ENCODE measurements at places on chromosomes 11 and 22. TPM values are rescaled to one million over a fixed set of nuclear protein-coding genes. Genes with fewer than 3 reads are reported as not detected.

DNA sequence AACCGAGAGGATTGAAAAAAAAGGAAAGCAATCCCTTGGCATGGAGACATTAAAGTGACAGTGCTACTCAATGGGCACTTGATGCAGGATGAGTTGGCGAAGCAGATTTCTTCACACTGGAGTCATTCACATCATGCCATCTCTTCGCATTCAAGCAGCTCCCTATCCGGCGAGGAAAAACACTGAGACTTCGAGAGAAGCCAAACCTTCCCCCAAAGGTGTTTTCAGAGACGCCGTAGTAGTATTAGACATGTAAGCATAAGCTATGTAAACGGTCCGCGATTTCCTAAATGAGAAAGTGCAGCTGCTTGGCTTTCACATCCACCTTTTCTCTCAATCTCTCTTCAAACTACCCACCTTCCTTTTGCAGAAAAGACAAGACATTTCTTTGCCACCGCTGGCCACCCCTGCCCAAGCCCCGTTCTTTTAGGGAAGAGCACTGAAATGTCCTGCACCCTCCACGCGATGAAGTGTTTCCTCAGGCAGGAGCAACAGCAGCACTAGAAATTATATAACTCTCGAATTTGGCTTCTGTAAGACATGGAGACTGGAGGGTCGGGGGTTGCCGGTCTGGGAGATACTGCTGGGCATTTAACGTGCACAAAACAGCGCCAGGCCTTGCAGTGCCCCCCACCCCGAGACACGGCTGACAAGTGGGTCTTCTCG lies at the start of gene DLG2:
Gene DLG2 (minus strand): TSS at position 13 of the 666 bp plus-strand sequence.
- H3K4me1 ChIP-seq, result peaks cover 29% of the 10 kb centered on the region
- H3K27me3 ChIP-seq, result no peaks in the 10 kb centered on the region
- DNase-seq, result no peak
- H3K27ac ChIP-seq, result peak within 1 kb of the TSS; percentile 79
- no peaks in the 10 kb centered on the region for H3K36me3 ChIP-seq
- H3K4me3 ChIP-seq, result peak within 1 kb of the TSS; percentile 89

Gene HEPN1
- not detected for total RNA-seq

DNA sequence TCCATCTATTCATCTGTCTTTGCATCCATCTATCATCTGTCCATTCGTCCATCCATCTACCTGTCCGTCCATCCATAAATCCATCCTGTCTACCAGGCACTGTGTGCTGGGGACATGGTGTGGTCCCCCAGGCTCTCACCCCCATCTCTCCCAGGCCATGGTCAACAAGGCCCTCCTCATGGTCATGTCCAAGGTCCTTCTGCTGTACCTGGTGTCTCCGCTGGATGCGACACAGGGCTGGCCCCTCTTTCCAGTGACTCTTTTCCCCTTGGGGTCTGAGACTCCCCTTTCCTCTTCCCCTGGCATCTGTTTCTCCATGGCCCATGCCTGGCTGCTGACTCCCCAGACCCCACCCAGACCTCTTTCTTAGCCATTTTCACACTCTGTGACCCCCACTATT lies 4.5 kb downstream of the IGLL1 start:
- H3K27me3 ChIP-seq, result no peaks in the 10 kb centered on the region
- H3K27ac ChIP-seq, result no peak overlapping the region
- DNase-seq, result no peak
- H3K4me1 ChIP-seq, result no peaks in the 10 kb centered on the region
- no peaks in the 10 kb centered on the region for H3K36me3 ChIP-seq

GRCh38 chr11:26849036-26849435 lies 127.2 kb upstream of the SLC5A12 start:
- no peak for DNase-seq
- no peaks in the 10 kb centered on the region for H3K36me3 ChIP-seq
- H3K27me3 ChIP-seq, result no peaks in the 10 kb centered on the region
- no peak overlapping the region for H3K4me3 ChIP-seq
- no peak overlapping the region for H3K27ac ChIP-seq

Gene ART5
- total RNA-seq, result not detected

Gene GLYATL1
- not detected for total RNA-seq

DNA sequence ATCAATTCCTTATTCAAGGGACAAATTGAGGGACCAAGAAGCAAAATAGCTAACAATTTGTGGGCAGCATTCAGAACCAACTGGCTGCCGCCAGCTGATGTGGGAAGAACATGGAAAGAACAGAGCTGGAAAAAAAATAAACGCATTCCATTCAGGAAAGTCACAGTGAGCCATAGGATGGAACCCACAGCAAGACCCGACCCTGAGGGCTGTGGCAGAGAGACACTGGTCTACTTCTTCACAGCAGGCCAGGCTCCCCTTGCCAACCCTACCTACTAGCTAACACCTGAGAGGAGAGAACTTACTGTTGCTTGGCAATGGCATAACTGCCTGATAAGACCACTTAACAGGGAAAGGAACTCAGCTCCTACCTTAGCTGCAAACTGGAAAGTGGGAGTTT lies 123.5 kb upstream of the APOA1 start:
- H3K27me3 ChIP-seq, result no peaks in the 10 kb centered on the region
- H3K4me1 ChIP-seq, result peaks cover 14% of the 10 kb centered on the region
- no peaks in the 10 kb centered on the region for H3K36me3 ChIP-seq
- no peak for DNase-seq
- H3K4me3 ChIP-seq, result no peak overlapping the region

- no peak overlapping the region for H3K27ac ChIP-seq
- H3K4me3 ChIP-seq, result no peak overlapping the region
- H3K27me3 ChIP-seq, result no peaks in the 10 kb centered on the region
Measured at GRCh38 chr22:50684986-50685385, 12.4 kb downstream of the SHANK3 start.

Gene AAMDC
- 4.9 TPM for total RNA-seq

Gene NNMT
- not detected for total RNA-seq

DNA sequence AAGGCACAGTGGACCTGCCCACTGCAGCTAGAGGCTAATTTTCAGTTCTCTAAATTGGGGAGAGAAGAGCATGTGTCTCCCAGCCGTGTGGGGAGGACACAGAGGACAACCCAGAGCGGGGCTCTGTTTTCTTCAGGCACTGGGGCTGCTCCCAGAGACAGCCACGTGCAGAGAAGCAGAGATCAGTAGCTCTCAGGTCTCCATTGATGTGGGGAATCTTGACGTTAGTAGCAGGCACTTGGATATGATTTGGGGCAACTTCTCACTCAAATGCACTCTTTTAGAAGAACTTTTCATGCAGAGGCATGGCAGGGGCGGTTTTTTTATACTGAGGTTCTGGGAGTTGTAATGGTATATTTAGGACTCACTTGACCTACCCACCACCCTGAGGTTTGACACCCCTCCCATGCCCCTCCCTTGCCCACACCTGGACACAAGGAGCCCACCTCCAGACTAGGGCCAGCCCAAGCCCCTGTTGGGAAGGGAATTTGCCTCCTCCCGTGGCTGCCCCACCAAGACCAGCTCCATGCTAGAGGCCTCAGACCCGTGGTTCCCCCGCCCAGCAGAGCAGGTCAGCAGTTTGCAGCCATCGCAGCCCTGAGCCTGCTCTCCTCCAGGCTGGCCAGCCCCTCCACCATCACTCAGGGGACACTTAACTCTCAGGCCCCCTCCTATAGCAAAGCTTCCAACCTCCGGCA lies 94.2 kb upstream of the RTL6 start:
- no peaks in the 10 kb centered on the region for H3K36me3 ChIP-seq
- no peak overlapping the region for H3K4me3 ChIP-seq
- H3K4me1 ChIP-seq, result no peaks in the 10 kb centered on the region
- DNase-seq, result no peak
- H3K27ac ChIP-seq, result no peak overlapping the region
- H3K27me3 ChIP-seq, result no peaks in the 10 kb centered on the region

Gene PRRG4
- 0.68 TPM for total RNA-seq

Data from CD8-positive, alpha-beta memory T cell (primary cell).